CD4-positive, alpha-beta T cell treated with Interleukin-4 for 1 hour (primary cell): ENCODE measurements at places on chromosomes 7 and 10.

GRCh38 chr10:68184546-68184945, 47.4 kb downstream of the ATOH7 start:
- DNase-seq, result no peak

DNA sequence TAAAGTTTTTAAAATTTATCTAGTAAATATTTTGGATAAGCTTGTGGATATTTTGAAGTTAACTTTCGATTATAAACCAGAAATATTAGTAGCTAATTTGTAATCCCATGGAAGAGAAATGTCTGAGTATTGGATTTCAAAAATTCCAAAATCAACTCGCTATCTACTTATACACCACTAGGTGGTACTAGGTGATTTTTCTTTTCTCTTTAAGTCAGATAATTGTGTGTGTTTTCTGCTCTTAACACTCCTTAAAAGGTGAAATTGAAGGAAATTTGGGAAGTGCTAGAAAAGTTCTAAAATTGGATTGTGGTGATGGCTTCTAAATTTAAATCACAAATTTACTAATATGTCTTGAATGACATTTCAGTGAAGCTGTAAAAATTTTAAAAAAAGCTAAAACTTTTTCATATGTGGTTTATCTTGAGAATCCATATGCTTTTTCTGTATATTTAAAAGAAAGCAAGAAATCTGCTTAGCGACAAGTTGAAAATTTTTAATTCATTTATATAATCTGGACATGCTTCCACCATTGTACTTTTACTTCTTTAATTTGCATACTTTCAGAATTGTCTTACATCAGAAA, 90.2 kb downstream of the IPMK start:
- no peak for DNase-seq

- no peak for DNase-seq
Observed at GRCh38 chr10:34116220-34116641, 698.9 kb downstream of the PARD3 start.

GRCh38 chr7:159105066-159105780, 39.4 kb downstream of the VIPR2 start:
- no peak for DNase-seq

DNA sequence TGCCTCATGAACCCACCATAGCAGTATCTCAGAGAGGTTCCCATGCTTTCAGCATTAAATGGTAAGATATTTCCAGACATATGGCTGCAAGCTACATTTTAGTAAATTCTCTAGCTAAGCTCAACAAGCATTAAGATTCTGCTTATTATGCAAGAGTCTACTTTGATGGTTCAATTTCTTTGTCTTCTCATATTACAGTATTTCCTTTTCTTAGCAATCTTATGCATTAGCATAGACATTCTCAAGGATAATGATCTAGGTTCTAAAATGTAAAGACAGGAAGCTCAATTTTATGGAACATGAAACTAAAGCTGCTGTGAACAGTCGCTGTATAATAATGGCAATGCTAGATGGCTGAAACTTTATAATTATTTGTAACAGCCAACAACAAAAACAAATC, 39.2 kb downstream of the MEOX2 start:
- no peak for DNase-seq

GRCh38 chr10:12218991-12219390, 23.0 kb downstream of the CDC123 start:
- no peak for DNase-seq

GRCh38 chr7:133676805-133677370, 424.0 kb downstream of the EXOC4 start:
- no peak for DNase-seq

DNA sequence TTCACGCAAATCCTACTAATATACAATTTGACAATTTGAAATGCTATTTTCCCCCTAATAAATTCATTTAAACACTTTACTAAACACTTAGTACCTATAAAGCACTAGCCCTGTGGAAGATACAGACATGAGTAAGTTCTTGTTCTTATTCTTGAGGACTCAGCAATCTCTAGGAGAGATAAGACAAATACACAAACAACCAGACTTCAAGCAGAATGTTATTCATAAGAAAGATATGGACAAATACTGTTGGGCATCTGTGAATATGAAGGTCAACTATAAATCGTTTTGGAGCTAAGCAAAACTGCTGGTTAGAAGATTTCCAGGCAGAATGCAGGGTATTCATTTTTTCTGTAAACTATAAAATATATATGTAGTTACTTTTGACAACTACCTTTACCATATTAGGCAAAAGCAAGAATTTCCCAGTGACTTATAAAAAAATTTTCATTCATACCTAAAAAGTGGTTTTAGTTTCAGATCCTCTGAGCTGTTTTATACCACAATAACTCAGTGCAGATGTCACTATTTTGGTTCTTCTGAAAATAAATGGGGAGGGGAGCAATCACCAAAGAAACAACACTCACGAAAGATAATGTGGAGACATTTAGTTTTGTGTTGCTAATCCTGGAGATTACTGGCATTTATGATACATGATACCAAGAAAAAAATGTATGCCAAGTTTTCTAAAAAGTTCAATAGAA, 3.8 kb downstream of the VPS41 start:
- no peak for DNase-seq

DNA sequence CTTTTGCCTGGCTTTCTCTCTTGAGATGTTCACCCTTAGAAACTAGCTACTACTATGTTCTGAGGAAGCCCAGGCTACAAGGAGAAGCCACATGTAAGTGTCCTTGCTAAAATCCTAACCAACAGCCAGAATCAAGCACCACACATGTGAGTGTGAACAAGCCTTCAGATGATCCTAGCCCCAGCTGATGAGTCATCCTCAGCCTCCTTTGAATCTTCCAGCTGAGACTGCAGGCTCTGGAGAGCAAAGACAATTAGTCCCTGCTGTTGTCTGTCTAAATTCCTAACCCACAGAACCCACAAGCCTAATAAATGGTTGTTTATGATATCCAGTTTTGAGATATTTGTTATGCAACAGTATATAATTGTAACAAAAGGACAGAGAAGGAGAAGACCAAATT, 92.8 kb upstream of the TAC1 start:
- no peak for DNase-seq

- DNase-seq, result no peak
Observed at GRCh38 chr10:73205081-73205480, 37.2 kb downstream of the FAM149B1 start.

GRCh38 chr7:6171532-6172223, 100.7 kb downstream of the CYTH3 start:
- DNase-seq, result no peak

- DNase-seq, result no peak
Observed at GRCh38 chr7:158301207-158301606, 286.4 kb downstream of the PTPRN2 start.

DNA sequence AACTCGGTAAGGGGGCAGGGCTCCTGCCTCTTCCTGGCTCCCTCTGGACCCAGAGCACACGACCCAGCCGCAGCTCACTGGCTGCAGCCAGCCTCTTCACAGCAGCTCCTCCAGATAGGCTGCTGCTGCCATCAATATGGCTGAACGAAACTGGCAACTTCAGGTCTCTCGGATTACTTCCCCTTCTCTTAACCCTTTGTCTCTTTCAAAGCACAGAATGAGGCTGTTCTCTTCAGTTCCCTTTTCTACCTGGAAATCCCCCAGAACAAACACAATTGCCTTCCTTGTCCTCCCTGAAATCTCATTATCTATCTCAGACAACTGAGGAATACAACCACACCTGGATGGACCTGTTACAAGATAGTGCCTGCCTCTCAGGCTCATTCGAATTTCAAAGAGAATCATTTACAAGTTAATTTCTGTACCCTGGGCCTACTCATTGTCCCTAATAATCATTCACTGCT, 193.4 kb upstream of the MBL2 start:
- DNase-seq, result peak; percentile 4

GRCh38 chr10:13271552-13272163, 28.2 kb downstream of the PHYH start:
- peak; percentile 57 for DNase-seq

DNA sequence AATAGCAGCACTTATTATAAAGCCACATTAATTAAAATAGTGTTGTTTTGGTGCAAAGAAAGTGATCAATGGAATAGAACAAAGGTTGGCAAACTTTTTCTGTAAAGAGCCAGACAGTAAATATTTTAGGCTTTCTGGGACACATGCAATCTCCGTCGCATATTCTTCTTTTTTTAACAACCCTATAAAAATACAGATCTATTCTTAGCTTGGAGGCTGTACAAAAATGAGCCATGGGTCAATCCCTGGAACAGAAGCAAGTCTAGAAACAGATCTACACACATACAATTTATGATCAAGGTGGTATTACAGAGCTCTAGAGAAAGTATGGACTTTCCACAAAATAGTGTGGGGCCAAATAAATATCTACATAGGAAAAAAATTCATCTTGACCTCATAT, 71.8 kb downstream of the ARHGAP21 start:
- DNase-seq, result no peak
